M059J (cell line): ENCODE measurements at places on chromosomes 1 and 21.
A peak's percentile ranks its signal among the peaks of the same experiment; 100 is the strongest.

DNA sequence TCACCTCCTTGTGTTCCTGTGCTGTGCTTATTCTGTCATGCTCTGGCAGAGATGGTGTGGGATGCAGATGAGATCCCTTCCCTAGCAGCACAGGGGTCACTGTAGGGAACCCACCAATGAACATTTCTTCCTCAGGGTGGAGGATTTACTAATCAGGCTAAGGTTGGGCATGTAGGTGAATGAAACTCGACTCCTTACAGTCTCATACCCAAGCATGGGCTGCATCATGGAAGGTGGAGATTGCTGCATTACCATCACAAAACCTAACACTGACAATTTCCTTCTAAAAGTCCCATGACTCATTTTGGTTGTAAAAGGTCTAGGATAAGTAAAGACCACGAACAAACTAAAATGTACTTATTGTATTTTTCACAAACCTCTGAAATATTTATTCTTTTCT is 399.9 kb downstream of the DSCAM start:
- no peak for DNase-seq

- peak; percentile 55 for DNase-seq
Measured at GRCh38 chr1:22639286-22639685, 2.9 kb downstream of the C1QA start.

GRCh38 chr1:82567348-82567747 is 766.6 kb downstream of the ADGRL2 start:
- no peak for DNase-seq

DNA sequence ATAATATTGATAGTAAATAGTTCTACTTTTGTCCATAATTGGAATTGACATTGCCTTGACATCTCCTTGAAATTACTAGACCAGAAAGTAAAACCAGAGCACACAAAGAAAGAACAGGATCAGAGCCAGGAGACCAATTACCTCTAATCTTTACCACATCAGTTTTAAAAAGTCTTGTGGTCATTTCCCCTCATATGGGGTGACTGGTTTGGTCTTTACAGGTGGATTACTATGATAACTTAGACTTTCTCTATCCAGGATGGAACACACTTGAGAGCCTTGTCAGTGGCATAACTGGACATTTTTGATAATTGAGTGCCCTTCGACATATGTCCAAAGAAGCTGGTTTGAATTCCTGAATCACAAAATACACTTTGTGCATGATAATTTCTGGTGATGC is 1148.1 kb upstream of the NCAM2 start:
- DNase-seq = no peak

GRCh38 chr1:14788080-14788479 is 189.6 kb downstream of the KAZN start:
- DNase-seq = no peak

- DNase-seq = no peak
Measured at GRCh38 chr1:234460652-234461051, 18.3 kb downstream of the TARBP1 start.

- DNase-seq = peak; percentile 90
Measured at GRCh38 chr1:3515774-3516480, 61.5 kb downstream of the ARHGEF16 start.

DNA sequence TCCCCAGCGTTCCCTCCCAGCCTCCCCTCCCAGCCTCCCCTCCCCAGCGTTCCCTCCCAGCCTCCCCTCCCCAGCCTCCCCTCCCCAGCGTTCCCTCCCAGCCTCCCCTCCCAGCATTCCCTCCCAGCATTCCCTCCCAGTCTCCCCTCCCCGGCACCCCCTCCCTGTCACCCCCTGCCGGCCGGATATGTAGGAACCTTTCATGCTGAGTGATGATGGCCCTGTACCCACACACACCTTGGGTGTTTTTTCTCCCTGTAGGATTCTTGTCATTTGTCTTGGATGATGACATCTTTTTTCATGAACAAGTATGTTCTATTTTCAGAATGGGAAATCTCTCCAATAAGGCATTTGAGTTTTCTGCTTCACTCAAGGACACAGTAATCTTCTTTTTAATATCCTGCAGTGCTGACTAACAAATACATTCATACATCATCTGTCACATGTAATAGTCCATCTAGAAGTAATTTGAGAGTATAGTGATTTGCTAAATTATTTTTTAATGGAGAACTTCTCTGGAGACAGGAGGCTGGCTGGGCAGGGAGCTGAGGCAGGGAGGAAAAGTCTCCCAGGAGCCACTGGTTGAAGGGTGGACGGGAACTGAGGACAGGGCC is 19.5 kb downstream of the FTCD start:
- no peak for DNase-seq

DNA sequence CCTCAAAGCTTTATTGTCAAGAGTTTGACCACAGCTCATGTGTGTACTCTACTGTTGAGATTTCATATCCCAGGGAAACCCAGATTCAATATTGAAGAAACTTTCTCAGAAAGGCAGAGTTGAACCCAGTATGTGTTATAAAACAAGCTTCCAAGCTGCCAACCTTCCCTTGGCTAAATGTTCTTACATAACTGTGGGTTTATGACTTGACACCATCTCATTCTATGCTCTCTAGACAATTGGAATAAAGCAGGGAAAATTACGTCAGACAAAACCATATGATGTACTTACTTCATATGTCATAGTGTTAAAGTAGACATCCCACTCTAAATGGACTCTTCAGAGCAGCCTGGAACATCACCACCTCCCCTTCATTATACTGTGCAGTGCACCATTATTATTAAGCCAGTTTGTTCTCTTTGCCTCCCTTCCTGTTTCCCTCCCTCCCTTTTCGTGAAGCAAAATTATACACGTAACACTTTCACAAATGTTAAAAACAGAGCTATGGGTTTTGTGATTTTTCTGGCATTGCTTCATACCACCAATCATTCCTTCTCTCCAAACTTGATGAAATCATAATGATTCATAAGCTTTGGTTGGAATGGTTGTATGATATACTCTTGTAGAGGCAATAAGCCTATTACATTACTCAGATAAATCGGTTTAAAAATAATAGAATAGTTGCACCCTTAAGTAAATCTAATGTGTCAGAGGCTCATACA is 507.2 kb downstream of the LTN1 start:
- DNase-seq = peak; percentile 48
